CD4-positive, alpha-beta T cell treated with Interleukin-21 for 1 hour (primary cell): ENCODE measurements at places on chromosomes 5 and 9.

- DNase-seq = peak; percentile 55
These were observed 10.5 kb downstream of the CDHR2 start for GRCh38 chr5:176559683-176560082.

DNA sequence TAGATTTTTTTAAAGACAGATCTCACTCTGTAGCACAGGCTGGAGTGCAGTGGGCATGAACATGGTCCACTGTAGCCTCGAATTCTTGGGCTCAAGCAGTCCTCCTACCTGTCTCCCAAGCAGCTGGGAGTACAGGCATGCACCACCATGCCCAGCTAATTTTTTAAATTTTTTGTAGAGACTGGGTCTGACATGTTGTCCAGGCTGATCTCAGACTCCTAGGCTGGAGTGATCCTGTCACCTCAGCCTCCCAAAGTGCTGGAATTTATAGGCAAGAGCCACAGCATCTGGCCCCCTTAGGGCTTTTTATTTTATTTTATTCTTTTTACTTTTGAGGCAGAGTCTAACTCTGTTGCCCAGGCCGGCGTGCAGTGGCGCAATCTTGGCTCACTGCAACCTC lies 56.4 kb downstream of the NSD1 start:
- DNase-seq = no peak

DNA sequence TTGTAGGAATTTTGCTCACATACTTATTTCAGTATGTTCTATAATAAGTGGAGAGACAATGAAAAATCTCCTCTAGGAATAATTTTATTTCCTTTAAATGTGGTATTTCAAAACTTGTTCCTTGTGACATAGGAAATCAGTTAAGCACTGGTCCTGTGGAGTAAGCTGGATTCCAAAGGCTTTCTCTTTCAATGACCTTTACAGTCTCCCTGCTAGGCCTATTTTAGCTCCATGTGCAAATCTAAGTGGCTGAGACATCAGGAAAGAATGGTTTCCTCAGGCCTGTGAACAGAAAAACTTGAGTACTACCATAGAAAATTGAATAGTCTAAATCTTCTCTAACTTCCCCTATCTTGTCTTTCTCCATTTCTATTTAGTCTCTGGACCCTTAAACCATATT lies 514.2 kb upstream of the TLE4 start:
- DNase-seq = no peak

DNA sequence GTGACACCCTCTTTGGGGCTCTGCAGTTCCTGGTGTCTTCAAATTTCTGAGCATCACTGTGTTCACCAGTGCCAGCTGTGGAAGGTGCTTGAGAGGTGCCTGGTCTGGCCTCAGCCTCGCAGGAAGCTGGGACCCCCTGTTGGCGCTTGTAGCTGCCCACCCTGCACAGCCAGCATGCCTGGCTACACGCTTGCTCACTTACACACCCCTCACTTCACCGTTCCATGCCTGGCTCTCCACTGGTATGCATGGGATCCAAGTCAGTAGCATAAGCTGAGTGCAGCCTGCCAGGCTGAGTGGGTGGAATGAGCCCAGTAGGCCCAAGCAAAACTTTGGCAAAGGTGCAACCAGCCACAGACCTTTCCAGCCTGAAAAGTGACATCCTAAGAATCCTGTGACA lies 801.4 kb upstream of the PTPRD start:
- no peak for DNase-seq

DNA sequence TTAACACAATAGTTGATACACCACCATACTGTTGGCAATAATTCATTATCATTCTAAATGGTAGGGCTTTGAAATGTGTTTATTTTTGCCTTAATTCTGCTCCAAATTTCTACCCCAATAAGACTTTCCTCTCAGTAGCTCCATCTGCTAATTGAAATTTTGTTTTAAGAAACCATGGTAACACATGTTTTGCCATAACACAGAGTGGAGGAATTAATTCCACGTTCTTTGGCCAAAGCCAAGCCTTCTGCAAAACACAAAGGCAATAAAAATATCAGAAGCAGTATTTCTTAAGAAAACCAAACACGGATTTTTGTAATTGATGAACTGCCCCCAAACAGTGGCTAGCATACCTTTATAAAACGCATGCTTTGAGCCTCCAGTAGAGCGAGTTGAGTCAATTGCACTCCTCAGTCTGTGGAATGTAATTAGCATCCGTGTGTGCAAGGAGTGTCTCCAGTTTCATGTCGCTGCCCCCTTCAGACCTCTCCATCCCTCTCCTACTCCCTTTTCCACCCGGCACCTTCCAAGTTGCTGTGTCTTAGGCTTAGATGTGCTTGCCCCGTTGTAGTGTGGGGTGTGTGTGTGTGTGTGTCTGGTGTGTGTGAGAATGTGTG lies 58.2 kb upstream of the CKS2 start:
- no peak for DNase-seq

- DNase-seq = no peak
These were observed 517.3 kb upstream of the RORB start for GRCh38 chr9:73979894-73980264.

DNA sequence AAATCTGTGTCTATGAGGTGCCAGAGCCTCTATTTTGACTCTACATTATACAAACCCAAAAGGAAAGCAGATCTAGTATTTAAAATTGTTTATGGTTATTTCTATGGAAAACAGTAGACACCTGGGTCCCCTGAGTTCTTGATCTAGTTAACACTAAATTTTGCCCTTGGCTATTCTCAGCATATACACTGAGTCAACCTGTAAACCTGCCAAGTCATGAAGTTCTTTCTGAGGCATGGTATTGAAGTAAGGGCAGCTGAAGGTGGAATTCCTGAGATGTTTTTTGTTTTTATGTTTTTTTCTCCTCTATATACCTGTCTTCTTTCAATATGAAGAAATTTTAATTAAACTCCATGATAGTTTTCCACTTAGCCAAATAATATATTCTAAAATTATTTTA lies 120.2 kb downstream of the PDE4D start:
- DNase-seq = no peak

DNA sequence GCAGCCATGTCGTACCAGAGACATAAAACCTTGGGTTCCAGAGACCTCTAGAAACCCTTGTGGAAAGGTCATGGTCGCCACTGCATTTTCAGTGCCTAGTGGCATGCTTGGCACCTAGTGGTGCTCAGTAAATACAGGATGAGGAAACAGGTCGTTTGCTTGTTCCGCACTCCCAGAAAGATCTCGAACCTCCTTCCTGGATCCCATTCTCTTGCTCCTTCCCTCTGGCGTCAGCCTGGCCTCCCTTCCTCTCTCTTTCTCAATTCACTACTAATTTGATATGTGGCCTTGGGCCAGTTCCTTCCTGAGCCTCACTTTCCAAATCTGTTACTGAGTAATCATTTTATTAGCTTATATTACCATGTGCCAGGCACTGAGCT lies 4.4 kb downstream of the NDST1 start:
- DNase-seq = no peak

GRCh38 chr5:142697356-142698255 lies 11.7 kb upstream of the FGF1 start:
- DNase-seq = no peak

DNA sequence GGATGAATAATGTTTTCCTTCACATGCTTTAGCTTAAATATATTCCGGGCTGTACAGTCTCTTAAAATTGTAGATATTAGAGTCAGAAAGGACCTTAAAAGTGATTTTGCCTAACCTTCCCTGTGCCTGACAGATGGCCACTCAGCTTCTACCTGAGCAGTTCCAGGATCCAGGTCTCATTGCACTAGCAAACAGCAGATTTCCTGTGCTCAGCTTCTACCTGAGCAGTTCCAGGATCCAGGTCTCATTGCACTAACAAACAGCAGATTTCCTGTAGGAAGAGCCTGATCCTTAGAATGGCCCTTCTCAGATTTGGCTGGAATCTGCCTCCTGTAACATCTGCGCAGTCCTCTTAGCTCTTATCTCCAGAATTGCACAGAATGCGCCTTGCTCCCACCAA lies 219.8 kb downstream of the AOPEP start:
- DNase-seq = no peak

GRCh38 chr5:77015938-77016569 lies 14.2 kb upstream of the AGGF1 start:
- DNase-seq = peak; percentile 13

GRCh38 chr5:155129513-155129880 lies 115.9 kb downstream of the KIF4B start:
- no peak for DNase-seq

DNA sequence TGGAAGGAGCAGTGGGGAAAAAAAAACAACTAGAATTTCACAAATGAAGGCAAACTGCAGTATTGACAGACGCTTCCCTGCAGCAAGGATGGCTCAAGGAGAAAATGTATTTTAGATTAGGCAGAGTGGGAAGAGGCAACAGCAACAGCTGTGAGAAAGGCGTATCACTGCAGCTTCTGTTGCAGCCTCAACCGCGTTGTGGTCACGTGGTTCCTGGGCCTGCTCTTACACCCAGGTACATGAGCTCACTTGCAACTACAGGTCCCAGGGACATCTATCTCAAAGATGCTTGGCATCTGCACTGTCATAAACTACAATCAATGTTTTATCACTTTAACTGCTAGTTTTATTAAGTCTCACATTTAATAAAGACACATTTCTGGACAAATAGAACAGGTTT lies 36.0 kb upstream of the GOLM1 start:
- DNase-seq = no peak

- DNase-seq = no peak
These were observed 75.7 kb upstream of the SAP30L start for GRCh38 chr5:154370119-154370518.

- no peak for DNase-seq
These were observed 17.8 kb upstream of the GLIS3 start for GRCh38 chr9:4317681-4318080.

DNA sequence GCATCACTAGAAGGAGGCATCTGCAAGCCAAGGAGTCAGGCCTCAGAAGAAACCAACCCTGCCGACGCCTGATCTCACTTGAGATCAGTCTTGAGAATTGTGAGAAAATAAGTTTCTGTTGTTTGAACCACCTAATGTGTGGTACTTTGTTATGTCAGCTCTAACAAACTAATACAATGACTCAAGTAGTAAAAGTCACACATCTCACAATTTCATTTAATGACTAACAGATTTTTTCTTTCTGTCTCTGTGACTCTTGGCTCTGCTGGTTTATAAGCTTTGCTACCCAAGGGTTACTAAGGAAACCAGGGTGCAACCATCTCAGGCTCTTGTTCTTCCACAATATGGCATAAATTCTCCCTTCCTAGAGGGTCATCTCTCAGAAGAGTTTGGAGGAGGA lies 315.8 kb upstream of the GRAMD2B start:
- no peak for DNase-seq

GRCh38 chr5:132629230-132629944 lies 28.6 kb upstream of the IL13 start:
- DNase-seq = peak; percentile 35

- no peak for DNase-seq
These were observed 71.4 kb upstream of the COL5A1 start for GRCh38 chr9:134570151-134570621.

DNA sequence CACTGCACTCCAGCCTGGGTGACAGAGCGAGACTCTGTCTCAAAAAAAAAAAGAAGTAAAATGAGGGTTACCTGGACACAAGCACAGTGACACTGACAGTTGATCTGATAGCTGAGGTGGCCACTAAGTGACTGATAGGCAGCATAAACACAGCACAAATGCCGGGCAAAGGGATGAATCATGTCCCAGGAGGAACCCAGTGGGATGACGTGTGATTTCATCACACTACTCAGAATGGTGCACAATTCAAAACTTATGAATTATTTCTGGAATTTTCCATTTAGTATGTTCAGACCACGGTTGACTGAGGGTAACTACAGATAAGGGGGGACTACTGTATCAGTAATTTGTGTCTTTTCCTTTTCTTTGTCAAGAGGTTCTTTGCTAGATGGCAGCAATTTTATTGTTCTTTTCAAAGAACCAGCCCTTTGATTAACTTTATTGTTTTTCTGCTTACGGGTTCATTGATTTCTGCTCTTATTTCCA lies 34.3 kb upstream of the RNF130 start:
- no peak for DNase-seq

GRCh38 chr9:124257070-124257843 lies 492 bp upstream of the NEK6 start:
- DNase-seq = no peak

DNA sequence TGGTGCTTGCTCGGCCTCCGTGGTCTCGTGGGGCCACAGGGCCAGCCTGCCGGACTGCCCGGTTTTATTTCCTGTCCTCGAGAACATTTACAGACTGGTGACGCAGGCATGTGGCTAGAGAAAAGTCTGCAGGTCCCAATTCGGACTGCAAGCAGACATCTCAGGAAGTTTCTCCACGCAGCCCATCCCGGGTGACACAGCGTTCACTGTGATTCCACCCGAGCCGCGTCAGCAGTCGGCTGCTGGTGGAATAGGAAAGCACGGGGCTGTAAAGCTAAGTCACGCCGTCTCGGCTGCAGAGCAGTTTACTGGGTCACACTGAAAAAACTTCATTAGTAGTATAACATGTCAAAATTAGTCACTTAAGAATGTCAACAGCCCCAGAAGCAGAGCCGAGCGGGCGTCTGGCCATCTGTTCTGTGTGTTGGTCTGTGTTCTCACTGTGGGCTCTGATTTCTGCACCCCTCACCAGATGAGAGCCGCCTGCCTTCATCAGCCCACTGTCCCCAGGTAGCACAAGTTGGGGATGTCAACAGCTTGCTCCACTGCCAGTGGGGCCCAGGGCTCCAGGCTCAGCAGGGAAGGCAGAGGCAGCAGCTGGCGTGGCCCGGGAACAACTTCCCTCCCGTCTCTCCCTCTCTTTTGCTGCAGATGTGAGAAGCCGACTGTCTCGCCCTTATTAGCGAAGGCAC lies 363.7 kb downstream of the IRX2 start:
- DNase-seq = no peak

GRCh38 chr9:4022435-4023067 lies 277.3 kb downstream of the GLIS3 start:
- no peak for DNase-seq

DNA sequence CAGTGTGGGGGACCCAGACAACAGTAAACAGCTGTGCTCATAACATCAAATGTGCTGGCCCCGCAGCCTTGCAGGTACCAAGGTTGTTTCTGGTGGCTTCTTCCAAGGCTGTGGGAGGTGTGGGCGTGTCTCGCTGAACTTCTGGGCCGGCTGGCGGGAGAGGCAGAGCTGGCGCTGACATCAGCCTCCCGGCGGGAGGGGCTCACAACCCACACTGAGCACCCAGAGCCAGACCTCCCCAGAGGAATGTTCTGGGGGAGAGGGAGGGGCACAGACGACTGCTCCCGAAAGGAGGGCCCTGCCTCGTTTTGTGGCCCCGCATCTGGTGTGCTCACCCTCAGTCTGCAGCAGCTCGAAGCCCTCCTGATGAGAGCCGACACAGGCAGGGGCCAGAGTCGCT lies 6.9 kb upstream of the SLC12A7 start:
- no peak for DNase-seq

DNA sequence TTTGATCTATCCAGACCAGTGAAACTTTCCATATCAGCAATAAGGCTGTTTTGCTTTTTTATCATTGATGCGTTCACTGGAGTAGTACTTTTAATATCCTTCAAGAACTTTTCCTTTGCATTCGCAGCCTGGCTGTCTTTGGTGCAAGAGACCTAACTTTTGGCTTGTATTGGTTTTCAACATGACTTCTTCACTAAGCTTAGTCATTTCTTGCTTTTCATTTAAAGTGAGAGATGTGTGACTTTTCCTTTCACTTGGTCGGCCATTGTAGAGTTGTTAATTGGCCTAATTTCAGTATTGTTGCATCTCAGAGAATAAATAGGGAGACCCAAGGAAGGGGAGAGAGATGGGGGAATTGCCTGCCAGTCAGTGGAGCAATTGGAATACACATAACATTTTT lies 26.4 kb upstream of the CMYA5 start:
- DNase-seq = no peak

GRCh38 chr5:170628691-170629565 lies 125.1 kb downstream of the KCNIP1 start:
- DNase-seq = no peak
